Suppressor macrophage (primary cell): ENCODE measurements at places on chromosomes 12 and 14.
A peak's percentile ranks its signal among the peaks of the same experiment; 100 is the strongest.

- DNase-seq: no peak
These were observed 57.5 kb downstream of the TSPAN9 start for GRCh38 chr12:3134526-3135135.

- no peak for DNase-seq
These were observed 41.6 kb upstream of the LRIG3 start for GRCh38 chr12:58961906-58962305.

- DNase-seq: no peak
These were observed 283.4 kb upstream of the TMTC1 start for GRCh38 chr12:30067146-30067545.

DNA sequence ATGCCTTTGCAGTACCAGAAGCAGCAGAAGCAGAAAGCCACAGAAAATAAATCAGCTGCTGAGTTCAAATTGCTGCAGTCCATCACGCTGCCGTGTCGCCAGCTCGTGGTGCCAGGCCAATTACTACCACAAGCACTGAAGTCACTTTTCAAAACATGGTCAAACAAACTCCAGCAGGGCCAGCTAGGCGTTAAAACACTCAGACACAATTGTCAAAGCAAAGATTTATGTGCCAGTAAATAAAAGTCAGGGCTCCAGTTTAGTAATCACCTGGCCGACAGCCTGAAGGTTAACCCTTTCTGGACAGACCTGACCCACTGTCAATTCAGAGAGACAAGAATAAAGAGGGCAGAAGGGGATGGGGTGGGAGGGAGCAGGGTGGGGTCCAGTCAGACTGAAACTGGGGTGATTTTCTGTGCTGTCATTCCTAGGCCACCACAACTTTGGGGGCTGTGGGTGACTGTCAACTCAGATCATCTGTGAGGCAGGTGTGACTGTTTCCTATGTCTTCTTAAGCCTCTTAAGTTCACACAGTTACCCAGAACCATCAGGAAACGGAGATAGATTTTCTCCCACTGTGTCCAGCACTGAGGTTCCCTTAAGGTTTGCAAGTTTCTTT, 109.8 kb upstream of the FUT8 start:
- DNase-seq: no peak

DNA sequence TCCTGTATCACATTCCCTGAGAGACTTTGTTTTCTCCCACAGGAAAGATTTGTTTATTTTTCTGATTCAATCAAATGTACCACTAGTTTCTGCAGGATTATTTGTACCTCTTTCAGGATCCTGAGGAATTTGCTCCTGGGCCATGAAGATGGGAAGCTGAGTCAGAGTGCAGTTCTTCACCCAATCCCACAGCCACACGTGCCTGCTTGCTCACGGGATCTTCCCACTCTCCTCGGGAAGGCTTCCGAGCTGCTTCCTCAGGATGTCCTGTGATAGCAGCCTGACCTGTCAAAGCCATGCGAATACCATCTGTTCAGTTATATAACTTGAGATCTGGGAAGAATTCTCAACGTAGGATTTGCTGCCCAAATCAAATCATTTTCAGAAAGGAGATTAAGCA, 41.8 kb upstream of the HIF1A start:
- peak; percentile 67 for DNase-seq

DNA sequence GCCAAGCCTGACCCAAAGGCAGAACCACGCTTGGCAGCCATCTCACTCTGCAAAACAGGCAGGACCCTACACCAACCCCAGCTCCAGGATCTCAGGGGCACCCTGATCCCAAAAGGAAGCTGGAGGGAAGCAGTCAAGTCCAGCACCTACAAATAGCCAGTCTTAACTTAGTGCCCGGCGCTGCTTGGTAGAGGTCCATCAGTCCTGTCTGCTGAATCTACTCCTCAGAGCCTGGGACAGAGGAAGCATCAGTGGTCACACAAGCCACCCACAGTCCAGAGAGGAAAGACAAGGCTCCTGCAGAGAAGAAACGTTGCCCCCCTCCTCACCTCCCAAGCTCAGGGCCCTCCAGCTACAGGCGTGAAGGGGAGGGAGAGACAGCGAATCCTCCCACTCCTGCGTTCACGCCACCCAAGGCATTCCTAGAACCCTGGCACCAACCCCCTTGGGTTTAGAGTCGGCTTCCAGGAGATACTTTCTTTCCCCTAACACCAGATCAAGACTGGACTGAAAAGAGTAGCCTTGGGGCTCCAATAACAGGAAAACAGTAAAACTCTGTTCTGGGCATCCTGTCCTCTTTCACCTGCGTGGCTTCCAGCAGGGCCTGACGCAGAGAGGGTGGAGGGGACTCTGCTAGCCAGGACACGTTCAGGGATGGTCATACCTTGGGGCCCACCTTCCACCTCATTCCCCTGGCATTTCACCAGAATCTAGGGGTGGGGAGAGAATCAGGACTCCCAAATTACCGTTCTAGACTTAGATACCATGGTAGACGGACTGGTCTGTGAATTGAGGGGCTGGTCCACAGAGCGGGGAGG, 1.2 kb downstream of the PXN start:
- DNase-seq: no peak

DNA sequence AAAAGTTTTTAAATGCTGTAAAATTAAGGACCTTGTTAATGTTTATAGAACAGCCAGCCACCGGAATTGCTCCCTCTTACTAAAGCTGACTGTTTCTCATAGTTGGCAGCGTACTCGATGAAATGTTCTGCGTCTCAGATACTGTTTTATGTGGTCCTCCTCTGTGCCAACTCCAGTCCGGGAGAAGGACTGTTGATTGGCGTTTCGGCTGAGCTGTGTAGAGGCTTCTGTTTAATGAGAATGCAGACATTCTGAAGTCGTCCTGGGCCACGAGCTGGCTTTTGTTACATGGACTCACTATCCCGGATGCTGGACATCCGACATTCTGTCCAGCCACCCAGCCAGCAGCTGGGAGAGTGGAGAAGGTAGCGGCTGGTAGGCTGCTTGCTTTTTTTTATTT, 75.4 kb downstream of the WDR20 start:
- DNase-seq: no peak

DNA sequence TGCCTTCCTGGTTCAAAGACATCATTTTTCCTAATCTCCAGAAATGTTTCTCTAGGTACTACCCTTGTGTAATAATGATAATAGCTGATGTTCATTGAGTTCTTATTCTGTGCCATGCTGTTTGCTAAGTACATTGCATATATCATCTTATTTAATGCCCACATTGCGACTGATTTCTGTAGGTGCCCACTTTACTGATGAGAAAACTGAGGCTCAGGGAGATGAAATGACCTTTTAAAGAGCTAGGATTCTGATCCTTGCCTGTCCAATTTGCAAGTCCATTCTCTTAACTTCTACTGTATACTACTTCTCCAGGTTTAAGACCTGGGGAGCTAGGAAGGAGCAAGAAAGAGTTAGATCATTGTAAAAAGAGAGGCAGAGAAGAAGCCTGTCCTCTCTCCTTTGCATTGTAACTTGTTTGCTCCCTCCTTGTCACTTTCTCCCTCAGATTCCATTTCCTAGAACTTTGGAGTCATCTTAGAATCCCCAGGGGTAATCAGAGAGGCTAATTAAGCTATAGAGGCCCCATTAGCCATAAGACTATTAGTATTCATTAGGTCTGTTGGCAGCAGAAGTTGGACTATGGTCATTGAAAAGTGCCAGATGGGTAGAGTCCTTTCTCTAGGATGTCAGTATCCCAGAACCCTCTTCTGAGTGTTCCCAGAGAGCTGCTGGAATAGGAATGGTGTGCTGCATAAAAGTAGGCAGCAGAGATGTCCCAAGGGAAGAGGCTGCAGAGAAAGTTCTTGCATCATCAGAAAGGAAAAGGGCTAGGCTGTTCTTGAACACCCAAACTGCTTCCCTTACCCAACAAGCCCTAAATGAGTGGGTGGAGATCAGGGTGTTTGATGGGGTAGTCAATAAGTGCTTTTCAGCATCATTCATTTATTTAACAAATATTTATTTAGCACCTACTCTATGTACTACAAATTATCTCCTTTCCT, 3.1 kb downstream of the DGKA start:
- no peak for DNase-seq

GRCh38 chr12:91576432-91576831, 393.8 kb upstream of the DCN start:
- no peak for DNase-seq

DNA sequence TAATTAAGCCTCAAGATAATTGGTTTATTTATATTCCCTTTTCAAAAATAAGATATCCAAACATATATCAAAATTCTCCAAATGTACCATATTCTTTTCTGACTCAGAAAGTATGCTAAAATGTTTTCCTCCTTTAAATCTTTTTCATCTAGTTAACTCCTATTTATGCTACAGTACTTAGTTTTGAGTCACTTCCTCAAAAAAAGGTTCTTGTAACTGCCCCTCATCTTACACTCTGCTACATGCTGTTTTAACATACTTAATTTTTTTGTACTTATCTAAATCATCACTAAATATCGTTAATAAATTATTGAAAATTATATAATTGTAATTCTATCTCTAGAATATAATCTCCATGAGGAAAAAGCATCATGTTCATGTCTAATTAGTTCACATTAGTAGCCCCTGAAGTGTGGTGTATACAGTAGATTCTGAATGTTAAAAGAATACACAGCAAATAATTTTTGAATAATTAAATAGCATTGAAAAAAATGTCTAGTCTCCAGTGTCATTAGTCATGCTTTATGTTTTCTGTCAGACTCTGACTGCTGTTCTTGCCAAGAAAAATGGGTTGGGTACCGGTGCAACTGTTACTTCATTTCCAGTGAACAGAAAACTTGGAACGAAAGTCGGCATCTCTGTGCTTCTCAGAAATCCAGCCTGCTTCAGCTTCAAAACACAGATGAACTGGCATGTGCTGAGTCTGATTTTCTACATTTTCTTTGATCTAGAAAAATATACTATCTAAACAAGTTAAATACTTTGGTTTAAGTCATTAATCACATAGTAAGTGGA, 3.5 kb downstream of the KLRD1 start:
- DNase-seq: no peak

- peak; percentile 53 for DNase-seq
These were observed 751 bp downstream of the P3H3 start for GRCh38 chr12:6828781-6829535.

GRCh38 chr14:58898655-58899316, 261.0 kb downstream of the DACT1 start:
- peak; percentile 18 for DNase-seq

GRCh38 chr14:28777471-28778137, 11.0 kb downstream of the FOXG1 start:
- no peak for DNase-seq

DNA sequence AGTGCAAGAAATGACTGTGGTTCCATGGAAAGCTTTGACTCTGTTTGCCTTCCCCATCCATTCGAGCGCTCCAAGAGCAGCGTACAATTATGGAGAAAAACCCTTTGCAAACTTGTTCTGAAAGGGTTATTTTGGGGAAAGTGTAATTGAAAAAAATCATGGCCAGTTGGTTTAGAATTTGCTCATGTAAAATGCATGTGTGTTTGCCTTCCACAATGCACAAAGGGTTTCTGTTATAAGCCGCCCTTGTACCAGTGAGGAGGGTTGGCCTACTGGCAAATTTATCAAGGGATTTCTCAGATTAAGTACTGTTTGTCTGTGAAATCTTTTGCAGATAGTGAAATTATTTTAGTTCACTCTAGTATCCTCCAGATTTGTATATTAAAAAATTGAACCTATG, 62.7 kb upstream of the PELI2 start:
- no peak for DNase-seq

DNA sequence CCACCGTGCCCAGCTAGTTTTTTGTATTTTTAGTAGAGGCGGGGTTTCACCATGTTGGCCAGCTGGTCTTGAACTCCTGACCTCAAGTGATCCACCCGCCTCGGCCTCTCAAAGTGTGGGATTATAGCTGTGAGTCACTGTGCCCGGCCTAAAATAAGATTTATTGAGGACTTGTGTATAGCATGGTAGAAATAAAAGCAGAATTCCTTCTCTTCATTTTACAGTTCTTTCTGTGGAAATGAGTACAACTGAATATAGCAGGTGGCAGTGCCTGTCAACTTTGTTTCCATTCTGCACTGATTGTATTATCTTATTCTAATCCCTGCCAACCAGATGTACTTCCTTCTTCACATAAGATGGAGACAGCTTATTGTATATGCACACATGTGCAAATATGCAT, 41.0 kb downstream of the DIP2B start:
- no peak for DNase-seq

- DNase-seq: no peak
These were observed 19.2 kb downstream of the GPHB5 start for GRCh38 chr14:63299351-63300110.

GRCh38 chr12:28021704-28022103, 49.2 kb upstream of the PTHLH start:
- no peak for DNase-seq

DNA sequence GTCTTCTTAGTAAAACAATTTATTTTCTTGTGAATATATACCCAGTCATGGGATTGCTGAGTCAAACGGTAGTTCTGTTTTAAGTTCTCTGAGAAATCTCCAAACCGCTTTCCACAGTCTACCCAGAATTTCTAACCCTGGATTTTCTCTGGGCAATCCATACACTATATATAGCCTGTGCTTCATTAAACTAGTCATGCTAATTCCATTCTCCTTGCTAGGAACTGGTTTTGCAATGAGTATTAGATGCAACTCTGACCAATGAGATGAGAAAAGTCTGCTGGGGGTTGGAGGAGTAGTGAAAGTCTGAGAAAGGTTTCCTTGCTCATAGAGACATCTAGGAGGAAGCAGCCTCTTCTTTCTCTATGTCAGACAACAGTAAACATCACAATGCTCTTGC, 196.1 kb upstream of the CDKN3 start:
- no peak for DNase-seq

GRCh38 chr12:22130671-22131070, 84.7 kb downstream of the CMAS start:
- DNase-seq: no peak

- no peak for DNase-seq
These were observed 161.3 kb upstream of the PTPRQ start for GRCh38 chr12:80282761-80283160.

- no peak for DNase-seq
These were observed 10.6 kb upstream of the TNFAIP2 start for GRCh38 chr14:103112400-103113243.

DNA sequence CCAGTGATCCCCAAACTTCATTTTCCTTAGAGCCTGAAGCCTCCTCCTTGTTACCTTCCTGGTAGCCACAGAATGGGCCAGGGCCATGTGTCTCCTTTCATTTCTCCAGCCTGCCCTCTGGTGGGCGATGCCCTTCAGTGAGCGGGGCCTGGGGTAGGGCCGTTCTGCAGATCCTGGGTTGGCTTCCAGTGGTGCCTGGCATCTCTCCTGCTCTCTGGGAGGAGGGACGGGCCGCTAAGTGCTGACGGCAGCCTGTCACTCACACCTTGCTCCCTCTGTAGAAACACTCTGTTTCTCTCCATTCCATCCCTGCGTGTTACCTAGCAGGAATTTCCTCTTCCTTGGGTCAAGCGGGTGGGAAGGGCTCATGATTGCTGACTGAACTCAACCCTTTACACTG, 232.1 kb downstream of the CACNA1C start:
- DNase-seq: peak; percentile 78

- DNase-seq: no peak
These were observed 240.9 kb upstream of the DIO3 start for GRCh38 chr14:101320396-101320795.
